ENCODE measurements at places on chromosomes 16 and 17.

GRCh38 chr16:80946481-80946880 is 60.2 kb downstream of the CMC2 start:
- no peak for DNase-seq

DNA sequence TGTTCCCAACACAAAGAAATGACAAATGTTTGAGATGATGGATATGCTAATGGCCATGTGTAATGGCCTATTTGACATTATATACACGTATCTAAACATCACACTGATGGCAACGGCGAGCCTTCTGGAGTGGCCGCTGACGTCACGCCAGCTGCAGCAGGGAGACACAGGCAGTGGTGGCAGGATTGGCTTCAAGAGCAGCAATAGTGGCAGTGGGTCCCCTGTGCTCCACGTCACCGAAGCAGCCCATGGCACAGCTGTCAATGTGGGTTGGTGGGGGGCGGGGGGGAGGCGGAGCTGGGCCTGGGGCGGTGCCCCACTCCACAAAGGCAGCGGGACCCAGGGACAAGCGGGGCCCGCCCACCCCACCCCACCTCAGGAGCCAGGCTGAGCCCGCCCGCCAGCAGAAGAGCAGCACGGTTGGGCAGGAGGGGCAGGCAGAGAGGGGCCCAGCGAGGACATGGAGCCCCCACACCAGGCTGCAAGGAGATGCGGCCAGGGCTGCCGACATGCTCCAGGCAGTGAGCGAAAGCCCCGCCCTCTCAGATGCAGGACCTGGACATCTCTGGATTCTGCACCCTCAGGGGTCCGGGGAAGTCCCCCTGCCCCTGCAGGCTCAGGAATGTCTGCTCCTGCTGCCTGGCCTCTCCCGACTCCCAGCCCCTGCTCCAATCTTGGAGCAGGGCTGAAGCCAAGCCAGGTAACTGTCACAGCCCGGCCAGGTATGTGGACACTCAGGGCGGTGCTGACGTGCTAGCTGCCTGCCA is 64.6 kb downstream of the USP32 start:
- DNase-seq = no peak

GRCh38 chr17:3740611-3741073 is 16.9 kb downstream of the HASPIN start:
- peak; percentile 93 for DNase-seq

DNA sequence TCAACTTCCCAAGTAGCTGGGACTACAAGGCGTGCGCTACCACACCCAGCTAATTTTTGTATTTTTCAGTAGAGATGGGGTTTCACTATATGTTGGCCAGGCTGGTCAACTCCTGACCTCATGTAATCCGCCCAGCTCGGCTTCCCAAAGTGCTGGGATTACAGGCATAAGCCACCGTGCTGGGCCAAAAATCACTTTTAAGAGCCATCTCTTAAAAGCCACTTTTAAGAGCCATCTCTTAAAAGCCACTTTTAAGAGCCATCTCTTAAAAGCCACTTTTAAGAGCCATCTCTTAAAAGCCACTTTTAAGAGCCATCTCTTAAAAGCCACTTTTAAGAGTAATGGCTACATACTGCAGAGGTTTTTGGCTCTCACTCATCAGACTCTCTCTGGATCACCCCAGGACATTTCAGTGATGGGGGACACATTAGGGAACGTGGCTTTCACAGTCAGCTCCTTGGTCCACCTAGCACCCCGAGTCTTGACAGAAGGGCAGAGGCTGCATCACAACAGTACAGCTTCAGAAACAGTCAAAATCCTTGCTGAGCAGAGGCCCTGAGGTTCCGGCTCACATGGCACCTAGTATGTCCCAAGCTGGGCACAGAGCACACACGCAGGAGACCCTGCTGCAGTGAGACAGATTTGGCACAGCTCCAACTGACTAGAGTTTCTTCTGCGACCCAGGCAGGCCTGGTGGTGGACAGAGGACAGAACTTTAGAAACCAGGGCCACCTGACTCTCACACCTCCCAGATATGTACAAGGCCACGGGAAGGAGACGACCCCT is 23.6 kb downstream of the RANBP10 start:
- DNase-seq = no peak

DNA sequence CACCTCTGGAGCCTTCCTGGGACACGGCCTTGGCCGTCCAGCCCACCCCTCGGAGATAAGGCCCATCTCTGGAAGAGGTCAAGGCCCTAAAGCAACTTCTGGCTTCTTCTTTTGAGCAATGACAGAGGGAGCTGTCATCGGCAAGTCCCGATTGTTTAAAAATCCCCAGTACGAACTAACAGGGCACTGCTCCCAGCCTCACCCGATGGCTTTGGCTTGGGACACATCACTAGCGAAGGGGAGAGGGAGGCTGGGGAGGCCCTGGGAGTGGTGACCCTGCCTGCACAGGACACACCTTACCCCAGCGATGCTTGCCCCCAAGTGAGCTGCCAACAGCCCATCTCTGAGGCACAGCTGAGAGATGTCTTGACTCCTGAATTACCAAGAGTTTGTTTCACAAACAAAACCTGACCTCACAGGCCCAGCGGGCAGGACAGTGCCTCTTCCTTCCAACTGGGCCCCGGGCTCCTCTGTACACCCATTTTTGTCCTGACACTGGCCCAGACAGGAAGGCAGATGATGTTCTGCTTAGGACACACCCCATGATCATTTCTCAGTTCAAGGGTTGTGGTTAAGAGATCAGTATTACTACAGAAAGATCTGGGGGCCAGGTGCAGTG is 4.8 kb downstream of the SYNGR2 start:
- peak; percentile 41 for DNase-seq

- DNase-seq = no peak
Observed at GRCh38 chr16:51057969-51058337, 93.1 kb downstream of the SALL1 start.

- DNase-seq = no peak
Observed at GRCh38 chr17:58593123-58593522, 78.7 kb upstream of the MTMR4 start.

DNA sequence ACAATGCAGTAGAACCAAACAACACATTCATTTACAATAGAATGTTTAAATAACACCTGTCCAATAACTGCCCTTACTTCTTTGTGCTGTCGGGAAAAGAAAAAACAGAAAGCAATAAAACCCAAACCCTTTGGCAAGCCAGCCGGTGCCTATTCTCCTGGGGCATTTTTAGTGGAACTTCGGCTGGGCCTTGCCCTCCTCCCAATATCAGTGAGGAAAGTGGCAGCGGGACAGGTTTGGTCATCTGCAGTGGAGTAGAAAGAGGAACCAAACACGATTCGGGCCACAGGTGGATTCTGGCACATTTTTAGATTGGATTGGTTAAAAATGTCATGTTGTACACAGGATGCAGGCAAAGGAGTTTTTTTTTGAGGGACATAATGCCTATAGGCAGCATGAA is 32.0 kb downstream of the PSME3IP1 start:
- no peak for DNase-seq

DNA sequence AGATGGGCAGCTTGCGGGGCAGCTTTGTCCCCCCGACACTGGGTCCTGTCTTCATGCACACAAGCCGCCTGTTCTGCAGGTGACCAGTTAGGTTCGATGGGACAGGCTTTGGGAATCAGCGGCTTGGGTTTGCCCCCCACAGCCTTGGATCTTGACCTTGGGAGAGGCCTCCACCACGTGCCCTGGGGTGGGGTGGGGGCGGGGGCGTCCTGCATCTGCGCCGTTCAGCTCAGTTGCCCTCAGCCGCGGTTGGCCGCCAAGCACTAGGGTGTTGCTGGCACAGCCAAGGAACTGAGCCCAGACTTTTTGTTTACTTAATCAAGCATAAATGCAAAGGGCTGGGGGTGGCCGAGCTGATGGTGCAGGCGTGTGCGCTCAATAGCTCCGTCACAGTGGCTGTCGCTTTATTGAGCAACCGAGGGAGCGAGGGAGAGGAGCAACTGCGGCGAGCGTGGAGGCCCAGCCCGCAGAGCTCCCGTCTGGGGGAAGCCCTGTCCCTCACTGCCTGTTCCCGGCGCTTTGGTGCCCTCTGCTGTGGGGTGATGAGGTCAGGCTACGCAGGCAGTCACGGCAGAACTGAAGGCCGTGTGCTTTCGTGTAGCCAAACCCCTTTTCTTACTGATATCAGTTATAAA is 33.9 kb downstream of the JPH3 start:
- DNase-seq = peak; percentile 93

DNA sequence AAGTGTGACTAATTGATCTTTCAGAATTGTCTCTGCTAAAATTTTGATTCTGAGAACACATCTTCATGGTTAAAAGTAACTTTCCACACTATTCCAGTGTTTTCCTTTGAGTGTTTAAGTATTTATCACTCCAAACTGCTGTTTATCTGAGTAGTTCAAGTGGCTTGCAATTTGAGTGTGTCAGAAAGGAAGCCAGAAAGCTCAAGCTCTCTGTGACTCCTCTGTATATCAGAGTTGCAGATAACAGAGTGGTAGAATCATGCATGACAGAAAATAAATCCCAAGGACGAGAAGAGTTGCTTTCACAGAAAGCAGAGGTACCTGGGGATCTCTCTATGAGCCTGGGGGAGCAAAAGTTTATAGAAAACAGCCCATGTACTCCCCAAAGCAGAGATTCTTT is 130.0 kb downstream of the CYB561 start:
- no peak for DNase-seq

DNA sequence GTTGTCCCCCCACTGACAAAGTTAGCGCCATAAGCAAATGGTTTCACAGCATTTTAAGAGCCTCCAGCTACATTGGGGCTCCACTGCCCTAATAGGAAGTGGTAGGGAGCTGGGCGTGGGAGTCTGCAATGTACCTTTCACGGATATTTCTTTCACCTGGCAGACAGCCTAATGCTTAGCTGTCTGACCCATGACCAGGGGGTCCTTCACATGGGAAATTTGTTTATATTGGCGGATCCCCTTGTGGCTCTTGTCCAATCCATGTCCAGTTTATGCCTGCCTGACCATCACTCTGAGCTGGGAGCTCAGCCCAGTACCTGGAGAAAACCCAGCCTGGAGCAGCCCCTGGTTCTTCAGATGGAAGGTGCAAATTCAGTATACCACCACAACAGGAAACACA is 145.0 kb downstream of the ZNF18 start:
- no peak for DNase-seq

- no peak for DNase-seq
Observed at GRCh38 chr17:45313421-45313771, 3.4 kb downstream of the MAP3K14 start.

DNA sequence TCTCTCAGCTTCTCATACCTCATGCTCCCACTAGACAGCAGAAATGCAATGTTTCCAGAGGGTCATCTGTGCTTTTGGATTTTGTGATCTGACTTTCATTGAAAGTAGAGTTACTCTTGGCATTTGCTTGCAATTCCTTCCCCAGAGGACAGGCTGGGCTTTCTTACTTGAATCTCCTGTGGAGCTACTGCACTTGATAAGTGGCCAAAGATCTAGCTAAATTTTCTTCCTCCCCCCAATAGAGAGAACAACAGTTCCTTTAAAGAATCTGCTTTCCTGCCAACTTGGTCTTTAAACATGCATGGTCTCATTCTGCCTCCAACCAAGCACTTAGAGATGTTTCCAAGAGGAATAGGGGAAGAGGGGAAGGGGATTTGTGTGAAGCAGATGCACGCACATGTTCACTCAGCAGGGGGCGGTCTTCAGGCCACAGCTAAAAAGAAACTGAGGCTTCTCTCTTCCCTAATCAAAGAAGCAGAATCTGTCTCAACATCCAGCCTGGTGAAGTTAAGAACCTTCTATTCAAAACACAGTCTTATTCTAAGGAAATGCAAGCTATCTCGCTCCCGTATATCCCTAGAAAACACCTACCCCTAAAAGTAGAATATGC is 229.6 kb downstream of the ZFHX3 start:
- no peak for DNase-seq

DNA sequence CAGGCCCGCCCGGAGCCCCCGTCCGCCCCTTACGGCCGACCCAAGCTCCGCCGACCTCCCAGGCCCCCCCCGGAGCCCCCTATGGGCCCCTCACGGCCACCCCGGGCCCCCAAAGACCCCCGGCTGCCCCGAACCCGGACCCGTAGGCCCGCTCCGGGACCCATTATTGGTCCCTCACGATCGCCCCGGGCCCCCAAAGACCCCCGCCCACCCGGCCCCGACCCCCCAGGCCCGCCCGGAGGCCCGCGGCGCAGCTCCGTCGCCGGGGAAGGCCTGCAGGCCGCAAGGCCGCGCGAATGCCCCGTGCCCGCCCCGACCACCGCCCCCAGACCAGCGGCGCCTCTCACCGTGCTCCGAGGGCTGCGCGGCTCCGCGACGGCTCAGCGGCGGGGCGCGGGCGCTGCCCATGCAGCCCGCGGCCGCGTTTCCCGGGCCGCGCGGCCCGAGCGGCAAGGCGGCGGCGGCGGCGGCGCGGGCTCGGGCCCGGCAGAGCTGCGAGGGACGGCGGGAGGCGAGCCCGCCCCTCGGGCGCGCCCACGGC is 393 bp downstream of the ANKRD11 start:
- DNase-seq = no peak

- DNase-seq = peak; percentile 50
Observed at GRCh38 chr16:83842756-83843507, 35.2 kb downstream of the HSBP1 start.

- no peak for DNase-seq
Observed at GRCh38 chr16:79074951-79075350, 525.6 kb downstream of the MAF start.

DNA sequence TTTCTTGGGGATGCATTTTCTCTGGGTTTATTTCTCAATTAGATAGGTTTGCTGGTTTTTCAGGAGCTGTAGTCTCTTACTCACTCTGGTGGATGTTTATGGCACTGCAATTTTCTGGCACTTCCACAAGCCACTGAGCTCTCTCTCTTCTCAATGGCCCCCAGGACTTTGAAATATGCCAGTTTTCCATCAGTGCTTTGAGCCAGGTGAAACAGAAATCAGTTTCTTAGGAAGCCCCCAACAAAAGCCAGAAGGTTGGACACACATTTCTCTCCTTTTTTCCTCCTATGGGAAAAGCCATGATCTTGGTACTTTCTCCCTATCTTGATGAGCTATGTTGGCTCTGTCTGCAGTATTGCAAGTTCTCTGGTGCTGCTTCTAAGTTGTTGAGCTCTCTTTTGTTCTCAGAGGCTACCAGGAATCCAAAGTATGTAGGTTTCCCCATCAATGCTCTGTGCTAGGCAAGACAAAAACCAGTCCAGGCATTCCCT is 90.7 kb upstream of the SMIM36 start:
- peak; percentile 69 for DNase-seq

DNA sequence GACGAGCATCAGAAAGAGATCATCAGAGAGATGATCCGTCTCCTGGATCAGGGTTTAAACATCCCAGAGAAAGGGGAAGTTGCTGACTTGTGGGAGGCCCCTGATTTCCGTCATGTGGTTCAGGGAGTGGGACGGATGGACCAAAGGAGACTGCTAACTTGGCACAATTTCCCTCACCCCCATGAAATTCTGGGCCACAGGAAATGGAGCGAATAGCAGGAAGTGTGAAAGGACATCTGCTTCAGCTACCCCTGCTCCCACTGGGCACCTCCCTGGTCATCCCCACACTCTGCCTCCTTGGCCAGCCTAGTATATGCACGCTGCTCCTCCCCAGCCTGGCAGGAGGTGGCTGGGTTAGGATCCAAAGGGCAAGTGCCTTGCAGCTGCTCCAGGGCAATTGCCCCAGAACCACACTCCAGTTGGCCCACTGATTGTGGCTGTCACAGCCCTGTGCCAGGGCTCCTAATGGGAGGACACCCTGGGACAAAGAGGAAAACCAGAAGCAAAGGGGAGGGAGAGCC is 1.3 kb downstream of the ARRB2 start:
- DNase-seq = peak; percentile 96

GRCh38 chr17:77727037-77727615 is 231.4 kb upstream of the TNRC6C start:
- no peak for DNase-seq
